ENCODE measurements at places on chromosomes 5 and 9.

DNA sequence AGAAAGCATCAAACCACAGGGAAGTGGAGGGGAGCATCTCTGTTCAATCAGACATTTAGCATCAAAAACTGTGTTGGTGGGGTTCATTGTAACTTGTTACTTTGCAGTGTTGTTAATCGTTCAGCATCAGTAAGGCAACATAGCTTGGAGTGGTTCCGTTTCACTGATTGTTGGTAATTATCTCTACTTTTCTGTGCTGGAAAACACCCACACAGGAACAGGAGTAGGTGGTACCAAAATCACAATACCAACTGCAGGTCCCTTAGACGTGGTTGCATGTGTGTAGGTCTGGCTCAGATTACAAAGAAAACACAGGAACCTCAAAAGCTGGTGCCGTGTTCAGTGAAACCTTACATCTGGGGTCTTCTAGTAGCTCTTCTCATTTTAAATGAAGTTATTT lies 146.8 kb downstream of the RNF180 start:
- DNase-seq = no peak

DNA sequence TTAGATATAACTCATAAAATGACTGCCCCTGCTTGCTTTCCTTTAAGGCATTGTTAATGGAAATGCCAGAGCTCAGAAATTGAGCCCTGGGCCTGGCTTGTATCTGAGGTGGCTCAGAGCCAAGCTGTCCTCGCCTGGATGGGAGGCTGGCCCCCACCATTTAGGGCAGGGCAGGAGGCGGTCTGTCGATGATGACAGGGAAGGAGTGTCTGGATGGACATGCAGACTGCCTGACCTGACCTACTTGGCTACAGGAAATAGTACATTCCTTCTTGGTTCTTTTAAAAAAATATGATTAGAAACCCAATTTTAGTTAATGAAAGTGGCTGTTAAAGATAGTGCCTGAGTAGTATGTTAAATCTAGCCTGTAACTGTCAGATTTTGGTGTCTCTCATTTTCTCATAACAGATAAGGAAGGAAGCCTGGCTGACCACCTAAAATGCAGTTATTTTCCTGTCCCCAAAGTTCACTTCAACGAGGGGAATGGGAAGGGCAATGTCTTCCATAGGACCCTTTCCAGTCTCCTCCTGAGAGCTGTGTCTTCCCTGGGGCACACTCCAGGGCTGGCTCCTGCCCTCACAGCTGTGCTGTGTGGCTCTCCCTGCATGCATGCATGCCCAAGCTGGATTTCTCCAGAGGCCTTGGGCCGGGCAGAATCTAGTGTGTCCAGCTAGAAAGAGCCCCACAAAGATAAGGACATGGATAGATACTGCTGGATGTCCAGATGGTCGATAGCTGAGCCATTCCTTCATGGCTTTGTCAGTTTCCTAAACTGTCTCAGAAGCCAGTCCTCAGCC lies 42.3 kb downstream of the MACROH2A1 start:
- peak; percentile 50 for DNase-seq

- DNase-seq = no peak
These were observed 679.8 kb upstream of the FTMT start for GRCh38 chr5:121171834-121172233.

GRCh38 chr5:26121338-26121737 lies 917.0 kb downstream of the CDH9 start:
- DNase-seq = no peak

DNA sequence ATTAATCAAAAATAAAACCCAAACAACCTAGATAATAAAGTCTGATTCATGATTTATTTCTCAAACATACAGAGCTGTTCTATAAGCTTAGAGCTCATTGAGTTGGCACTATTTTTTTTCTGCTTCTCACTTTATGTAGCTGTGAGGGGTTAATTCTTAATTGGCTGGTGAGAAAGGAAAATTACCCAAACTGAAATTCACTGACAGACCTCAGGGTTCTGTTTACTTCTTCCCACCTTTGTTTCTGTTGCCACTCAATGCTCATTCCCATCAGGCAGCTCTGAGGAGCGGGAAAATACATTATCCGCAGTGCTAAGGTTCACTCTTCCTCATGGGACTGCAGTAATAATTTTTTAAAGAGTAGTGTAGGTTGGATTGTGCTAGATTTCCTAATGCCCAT lies 139.9 kb downstream of the KCTD16 start:
- DNase-seq = no peak

DNA sequence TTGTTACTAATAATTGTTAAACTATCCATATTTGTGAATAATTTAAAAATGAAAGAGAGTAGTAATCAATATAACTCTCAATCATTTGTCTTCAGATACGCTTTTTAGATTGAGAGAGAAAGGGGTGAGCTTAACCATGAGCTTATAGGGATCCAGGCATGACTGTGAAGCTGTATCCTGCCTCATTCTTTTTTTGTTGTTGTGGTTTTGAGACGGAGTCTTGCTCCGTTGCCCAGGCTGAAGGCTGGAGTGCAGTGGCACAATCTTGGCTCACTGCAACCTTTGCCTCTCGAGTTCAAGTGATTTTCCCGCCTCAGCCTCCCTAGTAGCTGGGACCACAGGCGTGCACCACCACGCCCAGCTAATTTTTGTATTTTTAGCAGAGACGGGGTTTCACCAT lies 44.0 kb downstream of the NIPAL4 start:
- no peak for DNase-seq

- DNase-seq = peak; percentile 89
These were observed 63.7 kb upstream of the PPP2CA start for GRCh38 chr5:134289509-134290113.

- DNase-seq = no peak
These were observed 3.7 kb downstream of the HABP4 start for GRCh38 chr9:96453625-96454024.

DNA sequence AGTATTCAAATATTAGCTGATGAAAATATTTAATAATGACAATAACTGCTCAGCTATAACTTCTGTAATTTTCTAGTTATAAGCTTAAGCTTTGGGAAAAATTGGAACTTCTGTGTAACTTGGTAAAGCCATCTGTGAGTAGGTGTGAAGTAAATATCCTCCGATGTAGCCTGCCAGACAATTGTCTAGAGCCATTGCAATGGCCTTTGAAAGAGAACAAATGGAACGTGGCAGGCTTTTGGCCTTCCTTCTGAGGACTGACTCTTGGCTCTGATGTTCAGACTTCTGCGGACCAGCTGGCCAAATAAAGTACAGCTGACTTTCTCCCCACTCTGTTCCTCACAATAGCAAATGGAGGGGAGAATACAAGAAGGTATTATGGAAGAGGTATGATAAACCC lies 203.4 kb upstream of the NMUR2 start:
- DNase-seq = no peak

DNA sequence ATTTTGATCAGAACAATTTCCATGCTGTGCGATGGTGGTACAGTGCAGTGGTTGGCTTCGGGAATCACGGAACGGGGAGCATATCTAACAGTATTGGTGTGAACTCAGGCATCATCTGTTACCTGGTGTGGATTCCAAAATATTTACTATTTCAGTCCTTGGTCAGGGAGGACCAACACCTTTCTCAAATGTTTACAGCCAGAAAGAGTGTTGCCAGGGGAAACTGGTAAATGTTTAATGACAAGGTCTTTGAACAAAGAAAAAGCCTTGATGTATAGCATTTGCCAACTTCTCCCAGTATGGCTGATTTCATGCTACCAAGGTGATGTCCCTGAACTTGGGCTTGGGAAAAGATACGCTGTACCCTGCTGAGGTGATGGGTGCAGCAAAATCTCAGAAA lies 145.6 kb upstream of the POC5 start:
- DNase-seq = no peak

GRCh38 chr5:102664616-102665335 lies 90.3 kb upstream of the PAM start:
- no peak for DNase-seq
